ENCODE measurements at places on chromosomes 6 and 20.

DNA sequence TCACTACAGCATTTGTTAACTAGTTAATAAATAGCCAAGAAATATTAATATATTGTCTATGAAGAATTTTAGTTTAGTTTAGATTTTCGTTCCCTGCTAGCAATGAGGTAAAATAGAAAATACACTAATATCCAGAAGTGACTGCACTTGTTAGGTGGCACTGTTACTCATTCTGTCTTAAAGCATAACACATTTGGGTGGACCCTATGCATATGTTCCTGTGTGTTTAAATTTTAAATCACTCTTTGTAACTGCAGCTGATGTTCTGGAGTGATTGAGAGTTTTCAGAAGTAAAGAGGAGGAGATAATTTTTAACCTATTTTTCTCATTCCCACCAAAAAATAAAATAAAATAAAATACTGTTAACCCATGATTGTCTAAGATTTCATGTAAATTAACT, 73.9 kb upstream of the SOX4 start:
- H3K4me1 ChIP-seq: no peaks in the 10 kb centered on the region
- H3K27ac ChIP-seq: no peak overlapping the region
- H3K4me3 ChIP-seq: no peak overlapping the region
- no peak for DNase-seq
- H3K36me3 ChIP-seq: no peaks in the 10 kb centered on the region
- H3K27me3 ChIP-seq: no peaks in the 10 kb centered on the region

DNA sequence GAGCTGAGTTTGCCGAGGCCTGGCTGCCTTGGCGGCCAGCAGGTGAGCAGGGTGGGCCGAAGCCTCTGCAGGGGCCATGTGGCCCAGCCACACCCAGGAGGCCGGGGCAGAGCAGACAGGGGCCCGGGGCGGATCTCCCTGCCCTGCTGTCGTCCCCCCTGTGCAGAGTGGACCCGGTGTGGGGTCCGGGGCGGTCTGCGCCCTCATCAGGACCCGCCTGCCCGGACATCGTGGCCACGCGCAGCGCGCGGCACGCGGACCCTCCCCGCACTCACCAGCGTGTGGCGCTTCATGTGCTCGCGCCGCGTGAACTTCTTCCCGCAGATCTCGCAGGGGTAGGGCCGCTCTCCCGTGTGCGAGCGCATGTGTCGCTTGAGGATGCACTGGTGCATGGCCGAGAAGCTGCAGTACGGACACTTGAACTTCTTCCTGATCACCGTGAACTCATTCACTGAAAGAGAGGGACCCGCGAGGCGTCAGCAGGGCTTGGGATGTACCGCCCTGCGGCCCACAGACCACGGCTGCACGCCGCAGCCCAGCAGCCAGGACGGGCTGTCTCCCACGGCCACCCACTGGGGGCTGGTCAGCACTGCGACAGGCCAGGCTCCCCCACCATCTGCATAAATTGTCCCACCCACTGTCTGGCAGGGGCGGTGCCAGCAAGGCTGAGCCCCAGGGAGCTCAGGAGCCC, 13.0 kb downstream of the SLC2A4RG start:
- no peaks in the 10 kb centered on the region for H3K4me1 ChIP-seq
- no peak overlapping the region for H3K27ac ChIP-seq
- no peak overlapping the region for H3K4me3 ChIP-seq

DNA sequence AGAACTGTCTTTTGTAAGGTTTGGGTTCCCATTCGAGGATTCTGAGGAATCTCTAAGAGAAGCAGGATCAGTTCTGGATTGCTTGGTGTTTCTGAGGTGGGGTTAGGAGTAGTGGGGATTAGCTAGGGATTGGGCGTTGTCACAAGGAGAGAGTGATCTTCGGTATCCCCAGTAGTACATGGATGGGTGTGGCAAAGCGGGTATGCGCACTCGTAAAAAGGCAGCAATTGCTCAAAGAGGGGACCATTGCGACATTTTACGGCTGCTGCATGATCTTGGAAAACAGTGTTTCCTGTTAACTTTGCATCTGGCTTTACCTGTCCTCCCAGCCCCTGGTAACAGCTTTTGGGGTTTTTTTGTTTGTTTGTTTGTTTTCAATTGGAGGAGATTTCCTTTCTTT, 9.7 kb upstream of the ZSCAN9 start:
- H3K27ac ChIP-seq: no peak overlapping the region
- no peaks in the 10 kb centered on the region for H3K4me1 ChIP-seq
- H3K4me3 ChIP-seq: no peak overlapping the region
- peak; percentile 21 for DNase-seq
- no peaks in the 10 kb centered on the region for H3K36me3 ChIP-seq

DNA sequence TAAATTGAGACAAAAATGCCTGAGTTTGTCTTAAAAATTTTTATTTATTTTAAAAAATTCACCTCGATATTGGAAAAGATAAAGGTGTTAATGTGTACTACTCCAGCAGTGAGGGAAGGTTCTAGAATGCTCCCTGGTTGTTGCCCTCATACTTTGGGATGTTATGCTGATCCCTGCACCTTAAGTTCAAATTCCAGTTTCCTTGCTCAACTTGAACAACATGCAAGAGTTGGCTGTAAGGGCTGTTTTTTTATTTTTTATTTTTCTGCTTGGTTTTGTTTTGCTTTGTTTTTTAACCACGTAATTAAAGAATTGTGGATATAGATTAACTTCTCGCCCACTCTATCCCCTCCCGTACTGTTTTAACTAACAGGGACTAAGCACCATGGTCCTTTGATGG, 158.7 kb upstream of the CITED2 start:
- peaks cover 20% of the 10 kb centered on the region for H3K4me1 ChIP-seq
- no peak for DNase-seq
- no peaks in the 10 kb centered on the region for H3K36me3 ChIP-seq
- H3K27ac ChIP-seq: no peak overlapping the region
- H3K27me3 ChIP-seq: no peaks in the 10 kb centered on the region
- no peak overlapping the region for H3K4me3 ChIP-seq

DNA sequence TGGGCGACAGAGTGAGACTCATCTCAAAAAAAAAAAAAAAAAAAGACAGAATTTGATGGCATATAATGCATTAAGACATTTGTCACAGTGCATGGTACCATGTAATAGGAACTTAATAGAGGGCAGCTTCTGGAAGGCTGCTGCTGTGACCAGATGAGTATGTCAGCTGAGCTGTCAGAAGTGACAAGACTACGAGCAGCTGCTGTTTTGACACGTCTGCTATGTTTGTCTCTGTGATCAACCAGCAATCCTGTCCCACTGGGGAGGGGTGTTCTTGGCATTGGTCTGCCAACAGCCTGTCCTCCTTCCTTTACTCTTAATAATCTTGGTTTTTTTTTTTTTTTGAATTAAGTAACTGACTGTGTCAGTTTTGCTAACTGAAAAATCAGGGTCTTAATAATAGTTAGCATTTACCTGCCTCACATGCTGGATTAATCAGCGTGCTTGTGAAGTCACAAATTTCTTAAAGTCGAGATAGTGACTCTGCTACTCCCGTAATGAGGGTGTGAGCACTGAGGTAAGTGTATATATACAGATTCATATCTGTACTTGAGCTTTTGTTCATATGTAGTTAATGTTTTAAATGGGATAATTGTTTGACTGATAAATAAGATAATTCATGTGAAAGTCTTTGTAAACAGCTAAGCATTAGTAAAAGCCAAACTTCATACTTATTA, 152.4 kb downstream of the BMP2 start:
- H3K4me1 ChIP-seq: no peaks in the 10 kb centered on the region
- peak; percentile 88 for DNase-seq
- H3K27me3 ChIP-seq: no peaks in the 10 kb centered on the region
- no peak overlapping the region for H3K4me3 ChIP-seq
- H3K27ac ChIP-seq: no peak overlapping the region

GRCh38 chr6:79923270-79923669, 24.1 kb downstream of the ELOVL4 start:
- H3K4me3 ChIP-seq: no peak overlapping the region
- no peaks in the 10 kb centered on the region for H3K4me1 ChIP-seq
- H3K36me3 ChIP-seq: no peaks in the 10 kb centered on the region
- H3K27ac ChIP-seq: no peak overlapping the region
- no peaks in the 10 kb centered on the region for H3K27me3 ChIP-seq

DNA sequence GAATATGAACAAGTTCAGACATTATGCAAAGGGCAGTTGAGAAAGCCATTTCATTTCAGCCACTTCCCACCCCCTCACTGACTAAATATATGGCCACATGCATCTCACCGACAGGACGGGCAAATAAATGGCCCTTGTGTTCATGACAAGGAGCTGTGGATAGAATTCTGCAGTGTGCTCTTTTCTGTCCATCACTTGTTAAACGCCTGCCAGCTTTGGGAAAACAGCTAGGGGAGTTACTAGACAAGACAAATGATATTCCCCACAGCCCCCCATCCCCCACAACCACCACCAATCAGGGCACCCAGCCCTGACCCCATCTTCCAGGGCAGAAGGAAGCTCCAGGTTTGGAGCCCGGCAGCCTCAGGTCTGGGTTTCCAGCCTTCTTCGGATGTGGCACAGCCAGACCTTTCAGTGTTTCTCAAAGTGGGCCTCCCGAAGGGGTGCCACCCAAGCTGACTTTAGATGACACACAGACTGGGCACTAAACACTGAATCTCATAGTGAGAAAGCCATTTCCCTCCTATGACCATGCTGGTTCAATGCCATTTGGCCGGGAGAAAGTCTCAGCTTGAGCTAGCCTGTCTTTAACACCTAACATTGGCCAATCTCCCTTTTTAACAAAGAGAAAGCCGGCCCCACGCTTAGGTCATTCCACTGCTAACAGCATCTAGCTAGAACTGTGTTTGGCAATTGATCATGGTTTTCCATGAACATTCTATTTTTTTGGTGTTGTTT, 4.0 kb upstream of the RIPOR3 start:
- peak; percentile 93 for DNase-seq
- H3K27me3 ChIP-seq: no peaks in the 10 kb centered on the region
- no peak overlapping the region for H3K4me3 ChIP-seq
- H3K36me3 ChIP-seq: no peaks in the 10 kb centered on the region

- peak overlapping the region; percentile 84 for H3K4me3 ChIP-seq
- H3K4me1 ChIP-seq: peaks cover 1% of the 10 kb centered on the region
- H3K36me3 ChIP-seq: peaks cover 15% of the 10 kb centered on the region
- H3K27ac ChIP-seq: peak overlapping the region; percentile 98
Observed at GRCh38 chr6:32970413-32971241, 2.2 kb downstream of the BRD2 start.

- no peak for DNase-seq
- H3K27ac ChIP-seq: no peak overlapping the region
- H3K4me3 ChIP-seq: no peak overlapping the region
- H3K27me3 ChIP-seq: no peaks in the 10 kb centered on the region
Observed at GRCh38 chr6:89348372-89348771, 4.2 kb downstream of the UBE2J1 start.

- H3K27ac ChIP-seq: no peak overlapping the region
- no peak overlapping the region for H3K4me3 ChIP-seq
- H3K27me3 ChIP-seq: no peaks in the 10 kb centered on the region
- DNase-seq: no peak
Observed at GRCh38 chr6:85062884-85063283, 298.5 kb upstream of the TBX18 start.

DNA sequence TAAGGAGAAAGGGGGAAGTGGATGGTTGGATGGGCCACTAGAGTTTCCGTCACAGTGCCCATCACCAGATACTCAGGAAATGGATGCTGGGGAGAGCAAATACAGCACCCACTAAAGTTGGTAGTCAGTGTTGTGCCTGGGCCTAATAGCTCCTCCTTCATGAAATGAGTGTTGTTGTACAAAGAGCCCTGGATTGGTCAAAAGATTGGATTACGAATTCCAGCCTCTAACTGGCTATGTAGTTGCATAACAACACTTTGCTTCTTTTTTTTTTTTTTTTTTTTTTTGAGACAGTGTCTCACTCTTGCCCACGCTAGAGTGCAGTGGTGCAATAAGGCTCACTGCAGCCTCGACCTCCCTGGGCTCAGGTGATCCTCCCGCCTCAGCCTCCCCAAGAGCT, 27.4 kb downstream of the KCNG1 start:
- H3K4me3 ChIP-seq: no peak overlapping the region
- H3K27me3 ChIP-seq: no peaks in the 10 kb centered on the region
- H3K27ac ChIP-seq: no peak overlapping the region
- H3K4me1 ChIP-seq: peaks cover 3% of the 10 kb centered on the region

Measured in lung (tissue), 17 donors.